Naive thymus-derived CD4-positive, alpha-beta T cell (primary cell): ENCODE measurements at places on chromosomes 1 and 21. TPM values are rescaled to one million over a fixed set of nuclear protein-coding genes. Genes with fewer than 3 reads are reported as not detected.

DNA sequence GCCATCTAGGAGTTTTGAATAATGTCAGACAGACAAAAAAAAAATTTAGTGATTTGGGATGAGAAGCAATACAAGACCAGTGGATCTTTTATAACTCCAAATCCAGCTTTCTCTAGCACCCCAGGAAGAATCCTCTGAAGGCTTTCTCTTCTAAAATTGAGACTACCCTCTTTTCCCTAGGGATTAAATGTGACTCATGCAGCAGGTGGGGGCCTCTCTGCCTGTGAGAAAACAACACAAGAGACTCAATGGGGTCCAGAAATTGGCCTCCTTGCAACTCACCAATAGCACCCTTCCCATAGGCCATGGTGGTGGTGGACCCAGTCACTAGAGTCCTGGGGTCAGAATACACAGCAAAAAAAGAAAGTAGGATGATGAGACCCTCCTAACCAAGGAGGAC lies 120.3 kb upstream of the ATP1A1 start:
- no peak overlapping the region for H3K27ac ChIP-seq
- DNase-seq, result no peak
- no peaks in the 10 kb centered on the region for H3K27me3 ChIP-seq
- no peaks in the 10 kb centered on the region for H3K4me1 ChIP-seq
- H3K4me3 ChIP-seq, result no peak overlapping the region

- H3K4me3 ChIP-seq, result no peak overlapping the region
- no peak for DNase-seq
- H3K27ac ChIP-seq, result no peak overlapping the region
- H3K4me1 ChIP-seq, result no peaks in the 10 kb centered on the region
Measured at GRCh38 chr1:235809688-235810397, 56.9 kb downstream of the LYST start.

CNR2 gene
- 0.40 TPM for total RNA-seq

DNA sequence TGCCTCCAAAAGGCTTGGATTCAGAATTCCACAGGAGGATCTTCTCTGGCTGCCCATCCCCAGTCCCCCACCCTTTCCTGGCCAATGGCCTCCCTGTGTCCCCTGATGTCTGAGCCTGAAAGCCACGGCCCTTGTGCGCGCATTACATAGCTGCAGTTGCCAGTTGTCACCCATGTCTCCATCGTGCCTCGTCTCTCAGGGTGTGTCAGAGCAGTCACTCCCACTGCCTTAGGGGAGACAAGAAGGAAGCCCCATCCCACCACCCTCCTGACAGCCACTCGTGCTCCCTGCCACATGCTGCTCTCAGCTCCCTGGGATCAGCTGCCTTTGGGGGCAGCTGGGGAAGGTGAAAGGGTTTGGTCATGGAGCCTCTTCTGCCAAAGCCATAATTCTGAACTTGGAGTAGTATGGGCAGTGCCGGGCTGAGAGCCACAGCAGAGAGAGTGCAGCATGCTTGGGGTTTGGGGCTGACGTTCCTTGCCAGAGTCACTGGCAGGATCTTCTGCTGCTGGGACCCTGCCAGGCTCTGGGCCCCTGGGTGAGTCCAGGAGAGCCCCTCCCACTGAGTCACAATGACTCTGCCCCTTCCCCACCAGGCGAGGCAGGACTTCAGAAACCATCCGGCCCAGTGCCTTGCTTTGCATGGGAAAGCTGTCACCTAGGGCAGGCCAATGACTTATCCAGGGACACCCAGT lies 285.9 kb upstream of the VAMP3 start:
- H3K36me3 ChIP-seq, result no peaks in the 10 kb centered on the region
- no peak overlapping the region for H3K4me3 ChIP-seq
- no peak for DNase-seq
- no peaks in the 10 kb centered on the region for H3K27me3 ChIP-seq
- H3K4me1 ChIP-seq, result no peaks in the 10 kb centered on the region

CRABP2 gene
- 1.6 TPM for total RNA-seq

DNA sequence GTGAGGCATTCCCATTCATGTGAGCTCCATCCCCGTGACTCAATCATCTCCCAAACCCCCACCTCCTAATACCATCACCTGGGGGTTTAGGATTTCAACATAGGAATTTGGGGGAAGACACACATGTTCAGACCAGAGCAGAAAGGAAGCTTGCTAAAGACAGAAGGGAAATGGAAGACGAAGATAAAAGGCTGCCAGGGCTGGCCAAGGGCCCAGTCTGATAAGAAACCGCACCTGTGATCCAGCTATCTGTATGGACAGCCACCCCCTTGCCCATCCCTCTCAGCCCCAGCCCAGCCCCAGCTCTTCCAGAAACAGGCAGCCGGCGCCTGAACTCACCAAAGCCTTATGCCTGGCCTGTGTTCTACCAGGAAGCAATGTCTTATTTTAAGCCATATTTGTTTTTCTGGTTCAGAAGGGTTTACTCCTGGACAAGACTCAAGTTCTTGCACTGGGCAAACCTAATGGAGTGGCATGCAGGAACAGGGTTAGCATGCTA lies 198.4 kb upstream of the VAMP3 start:
- H3K27ac ChIP-seq, result no peak overlapping the region
- DNase-seq, result no peak
- no peaks in the 10 kb centered on the region for H3K27me3 ChIP-seq
- no peak overlapping the region for H3K4me3 ChIP-seq
- H3K36me3 ChIP-seq, result no peaks in the 10 kb centered on the region

UBL4B gene
- not detected for total RNA-seq

GBP7 gene
- total RNA-seq, result not detected

DNA sequence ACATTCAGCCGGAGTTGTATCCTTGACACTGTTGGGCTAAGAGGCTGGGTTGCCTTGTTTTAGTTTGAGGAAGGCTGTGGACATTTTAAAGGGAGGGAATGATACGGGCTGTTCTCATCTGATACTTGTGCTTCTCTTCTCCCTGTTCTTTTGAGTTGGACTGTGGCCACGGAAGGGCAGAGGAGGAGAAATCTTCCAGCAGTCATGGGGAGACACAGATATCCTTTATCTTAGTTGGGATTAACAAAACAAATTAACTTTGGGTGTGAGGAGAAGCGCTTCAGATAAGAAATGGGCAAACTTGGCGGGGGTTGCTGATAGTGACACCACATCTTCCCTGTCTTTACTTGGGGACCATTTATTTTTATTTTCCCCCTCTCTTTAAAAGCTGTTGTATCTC lies 138.8 kb downstream of the ROR1 start:
- no peaks in the 10 kb centered on the region for H3K27me3 ChIP-seq
- H3K27ac ChIP-seq, result no peak overlapping the region
- H3K4me1 ChIP-seq, result no peaks in the 10 kb centered on the region
- no peaks in the 10 kb centered on the region for H3K36me3 ChIP-seq

DNA sequence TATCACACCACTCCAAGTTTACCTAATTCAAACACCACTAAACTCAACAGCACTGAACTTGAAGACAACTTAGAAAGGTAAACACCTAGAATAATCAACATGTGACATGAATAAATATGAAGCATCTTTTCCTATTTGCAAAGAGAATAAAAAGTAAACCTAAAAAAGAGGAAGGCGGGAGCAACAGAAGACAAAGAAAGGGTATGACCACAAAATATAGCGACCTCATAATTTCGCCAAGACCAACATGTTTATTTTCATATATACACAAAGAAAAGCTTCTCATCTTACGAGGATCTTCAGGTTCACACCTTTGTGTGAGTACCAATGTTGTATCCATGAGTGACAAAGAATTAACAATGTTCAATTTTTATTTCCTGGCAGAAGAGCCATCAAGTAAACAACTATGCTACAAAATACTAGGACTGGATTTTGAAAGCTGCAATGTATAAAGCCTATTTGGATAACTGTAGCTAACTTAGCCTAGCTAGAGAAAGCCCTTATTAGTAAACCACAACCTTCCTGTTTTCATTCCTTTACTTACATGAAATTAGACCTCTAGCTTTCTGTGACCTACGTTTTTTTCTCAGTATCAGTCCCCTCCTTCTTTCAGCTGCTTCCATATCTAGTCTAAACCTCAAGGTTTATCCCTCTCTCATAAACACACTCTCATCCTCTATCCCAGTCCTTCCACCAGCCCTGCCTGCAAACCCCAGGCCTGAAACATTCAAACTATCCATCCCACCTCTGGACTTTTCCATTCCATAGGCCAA lies 21.3 kb upstream of the PHTF1 start:
- peaks cover 3% of the 10 kb centered on the region for H3K36me3 ChIP-seq
- no peak for DNase-seq
- peaks cover 60% of the 10 kb centered on the region for H3K4me1 ChIP-seq
- H3K27ac ChIP-seq, result peak overlapping the region; percentile 48

DNA sequence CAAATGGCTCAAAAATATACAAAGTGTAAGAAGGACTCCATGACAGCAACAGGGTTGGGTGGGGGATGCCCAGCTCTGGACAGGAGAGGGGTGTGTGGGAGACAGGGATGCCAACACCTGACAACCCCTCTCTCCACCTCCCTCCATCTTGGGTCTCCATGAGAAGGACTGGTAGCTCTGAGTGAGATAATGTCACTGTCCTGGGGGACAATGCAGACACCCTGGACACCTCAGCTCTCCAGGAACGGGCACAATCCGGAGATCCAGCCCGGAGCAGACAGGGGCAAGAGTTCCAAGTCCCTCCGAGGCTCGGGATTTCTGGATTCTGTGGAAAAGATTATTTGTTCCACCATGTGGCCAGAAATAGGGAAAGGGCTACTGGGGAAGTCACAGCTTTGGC lies 122.5 kb downstream of the GLIS1 start:
- no peak overlapping the region for H3K27ac ChIP-seq
- no peak overlapping the region for H3K4me3 ChIP-seq
- DNase-seq, result no peak

GRCh38 chr1:214255509-214255908 lies 25.4 kb upstream of the SMYD2 start:
- H3K4me1 ChIP-seq, result no peaks in the 10 kb centered on the region
- no peak overlapping the region for H3K27ac ChIP-seq
- no peaks in the 10 kb centered on the region for H3K27me3 ChIP-seq
- H3K36me3 ChIP-seq, result no peaks in the 10 kb centered on the region
- no peak for DNase-seq

NPR1 gene
- total RNA-seq, result not detected

GRCh38 chr1:33155877-33156538 lies 25.8 kb downstream of the TRIM62 start:
- peaks cover 41% of the 10 kb centered on the region for H3K36me3 ChIP-seq
- no peaks in the 10 kb centered on the region for H3K4me1 ChIP-seq
- H3K27me3 ChIP-seq, result no peaks in the 10 kb centered on the region
- no peak overlapping the region for H3K4me3 ChIP-seq
- no peak overlapping the region for H3K27ac ChIP-seq

- H3K27me3 ChIP-seq, result no peaks in the 10 kb centered on the region
- H3K4me3 ChIP-seq, result peak overlapping the region; percentile 45
- no peaks in the 10 kb centered on the region for H3K4me1 ChIP-seq
- no peaks in the 10 kb centered on the region for H3K36me3 ChIP-seq
Measured at GRCh38 chr1:65147424-65148177, 402 bp upstream of the AK4 start.

DNA sequence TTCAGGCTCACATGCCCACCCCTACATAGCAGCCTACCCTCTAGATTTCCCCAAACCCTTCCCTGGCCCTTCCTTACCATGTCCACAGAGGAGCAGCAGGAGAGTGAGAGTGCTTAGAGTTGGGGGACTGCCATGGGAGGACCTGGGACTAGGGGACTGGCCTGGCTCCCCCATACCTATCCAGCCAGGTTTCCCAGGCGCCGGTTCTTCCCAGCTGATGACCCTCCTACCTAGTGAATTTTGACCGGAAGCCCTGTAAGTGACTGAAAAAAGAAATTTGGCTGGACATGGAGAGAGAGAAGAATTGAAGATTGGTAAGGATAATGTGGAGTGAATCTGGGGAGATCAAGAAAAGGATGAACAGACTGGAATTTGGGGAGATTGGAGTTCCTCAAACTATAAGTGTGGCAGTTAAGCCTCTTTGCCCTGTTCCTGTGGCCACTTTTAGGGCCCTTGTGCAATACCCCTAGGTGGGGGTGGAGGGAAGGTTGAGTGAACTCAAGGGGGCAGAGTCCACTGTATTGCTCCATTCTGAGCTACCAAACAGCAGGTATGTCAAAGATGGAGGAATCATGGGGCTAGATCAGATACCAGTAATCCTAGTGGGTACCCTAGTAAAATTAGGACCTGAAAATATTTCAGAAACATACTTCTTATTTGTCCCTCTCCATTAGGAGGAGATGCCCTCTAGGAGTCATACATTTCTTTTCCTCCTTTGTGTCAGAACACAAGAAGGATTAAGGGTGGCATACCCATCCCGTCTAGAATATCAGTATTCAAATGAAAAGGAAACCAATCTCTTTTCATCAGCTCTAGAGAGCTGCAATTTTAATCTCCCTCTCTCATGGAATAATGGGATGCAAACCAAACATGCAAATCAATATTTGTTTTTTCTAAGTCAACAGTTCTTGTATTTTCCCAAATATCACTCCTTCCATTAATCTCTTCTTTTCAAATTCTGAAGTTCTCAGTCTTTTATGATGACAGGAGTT lies 1.2 kb downstream of the HJV start:
- H3K4me3 ChIP-seq, result no peak overlapping the region
- peaks cover 4% of the 10 kb centered on the region for H3K4me1 ChIP-seq
- H3K27me3 ChIP-seq, result peaks cover 10% of the 10 kb centered on the region
- no peak overlapping the region for H3K27ac ChIP-seq
- no peaks in the 10 kb centered on the region for H3K36me3 ChIP-seq

ESPN gene
- 2.3 TPM for total RNA-seq

IVL gene
- total RNA-seq, result not detected

DNA sequence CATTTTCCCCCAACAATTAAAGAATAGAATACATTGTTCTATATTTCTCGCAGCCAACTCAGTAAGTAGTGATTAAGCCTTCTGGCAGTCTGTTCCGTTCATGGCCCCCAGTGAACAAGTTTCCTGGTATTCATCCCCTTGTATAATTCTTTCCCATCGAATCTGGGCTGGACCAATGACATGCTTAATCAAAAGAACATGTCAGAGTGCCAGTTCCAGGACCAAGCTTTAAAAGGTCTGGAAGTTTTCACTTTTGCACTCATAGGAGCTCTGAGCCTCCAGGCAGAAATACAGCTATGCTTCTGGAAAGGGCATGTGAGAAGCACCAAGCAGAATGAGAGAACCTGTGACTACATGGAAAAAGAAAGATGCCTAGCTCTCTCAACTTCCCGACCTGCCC lies 22.5 kb upstream of the DPYD start:
- no peaks in the 10 kb centered on the region for H3K36me3 ChIP-seq
- peaks cover 18% of the 10 kb centered on the region for H3K4me1 ChIP-seq
- no peak overlapping the region for H3K27ac ChIP-seq
- DNase-seq, result no peak

DNA sequence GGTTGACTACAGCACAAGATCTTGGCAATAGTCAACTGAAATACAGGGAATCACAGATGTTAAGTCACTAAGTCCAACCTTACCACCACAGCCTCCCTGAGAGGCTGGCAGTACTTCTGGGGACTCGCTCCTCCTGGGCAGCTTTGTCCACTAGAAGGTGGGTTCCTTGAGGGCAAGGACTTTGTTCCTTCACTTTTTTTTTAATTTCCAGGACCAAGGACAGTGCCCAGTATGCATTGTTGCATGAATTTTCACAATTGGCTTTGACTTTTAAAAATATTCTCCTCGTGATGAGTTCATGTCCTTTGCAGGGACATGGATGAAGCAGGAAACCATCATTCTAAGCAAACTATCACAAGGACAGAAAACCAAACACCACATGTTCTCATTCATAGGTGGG lies 96.7 kb upstream of the IGSF21 start:
- H3K4me1 ChIP-seq, result no peaks in the 10 kb centered on the region
- no peak for DNase-seq
- H3K36me3 ChIP-seq, result no peaks in the 10 kb centered on the region
- H3K4me3 ChIP-seq, result no peak overlapping the region
- no peak overlapping the region for H3K27ac ChIP-seq

GRCh38 chr1:83100133-83100532 lies 898.8 kb downstream of the TTLL7 start:
- no peak overlapping the region for H3K27ac ChIP-seq
- no peak for DNase-seq
- no peak overlapping the region for H3K4me3 ChIP-seq
- no peaks in the 10 kb centered on the region for H3K27me3 ChIP-seq
- H3K36me3 ChIP-seq, result no peaks in the 10 kb centered on the region
